ENCODE measurements at places on chromosomes 16 and 17.

DNA sequence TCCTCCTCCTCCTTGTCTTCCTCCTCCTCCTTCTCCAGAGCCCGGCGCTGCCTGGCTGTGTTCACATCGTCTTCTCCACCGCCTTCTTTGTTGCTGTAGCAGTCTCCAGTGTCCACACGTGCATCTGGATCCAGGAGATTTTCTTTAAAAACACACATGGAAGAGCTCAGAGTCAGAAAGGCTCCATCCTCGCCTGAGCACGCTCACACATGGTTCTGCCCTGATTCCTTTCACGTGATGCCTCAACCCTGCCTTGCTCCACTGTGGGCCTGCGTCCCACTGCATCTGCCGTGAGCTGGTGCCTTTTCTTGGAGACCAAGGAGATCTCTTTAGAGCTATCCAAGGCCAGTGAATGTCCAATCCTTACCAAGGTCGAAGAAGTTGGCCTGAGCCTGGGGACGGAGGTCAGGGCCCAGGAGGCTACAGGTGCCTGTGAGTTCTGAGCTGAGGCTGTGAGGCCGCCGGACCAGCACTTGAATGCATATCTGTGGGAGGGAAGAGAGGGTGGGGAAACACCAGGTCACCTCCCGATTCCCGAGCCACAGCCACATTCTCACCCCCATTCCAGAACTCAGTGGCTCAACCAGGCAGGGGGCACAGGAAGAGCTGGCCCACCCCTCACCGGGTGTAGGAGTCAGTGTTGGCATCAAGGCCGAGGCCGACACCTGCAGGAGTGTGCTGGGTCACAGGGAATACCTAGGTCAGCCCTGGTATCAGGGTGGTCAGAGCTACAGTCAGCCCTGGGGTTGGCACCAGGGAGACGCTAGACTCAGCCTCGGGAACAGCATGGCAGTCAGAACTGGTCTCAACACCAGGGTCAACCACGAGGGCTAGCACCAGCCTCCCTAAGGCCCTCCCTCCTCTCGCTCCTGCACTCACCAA, 37.6 kb downstream of the HASPIN start:
- DNase-seq: no peak

DNA sequence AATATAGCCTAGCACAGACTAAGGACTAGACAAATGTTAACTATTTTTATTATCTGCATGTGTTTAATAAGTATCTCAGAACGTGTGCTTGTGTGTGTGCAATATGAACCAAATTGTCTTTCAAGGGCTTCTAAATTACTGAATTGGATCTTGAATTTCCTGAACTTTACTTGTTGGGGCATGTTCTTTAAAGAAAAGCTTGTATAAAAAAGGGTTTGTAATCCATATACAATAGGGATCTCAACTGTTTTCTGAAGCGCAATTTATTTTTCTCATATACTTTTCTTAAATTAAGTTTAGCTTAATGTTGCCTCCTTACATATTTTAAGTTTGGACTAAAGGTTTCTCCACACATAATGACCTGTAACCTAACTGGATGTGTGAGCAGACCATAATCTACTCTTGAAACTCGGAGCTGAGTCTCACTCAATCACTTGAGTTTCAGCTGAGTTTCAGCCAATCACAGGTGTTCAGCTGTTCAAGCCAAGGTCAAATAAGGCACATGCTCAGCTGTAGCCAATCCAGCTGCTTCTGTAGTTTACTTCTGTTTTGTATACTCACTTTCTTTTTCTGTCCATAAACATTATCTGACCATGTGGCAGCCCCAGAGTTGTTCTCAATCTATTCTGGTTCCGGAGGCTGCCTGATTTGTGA, 72.3 kb downstream of the CDK5R1 start:
- no peak for DNase-seq

DNA sequence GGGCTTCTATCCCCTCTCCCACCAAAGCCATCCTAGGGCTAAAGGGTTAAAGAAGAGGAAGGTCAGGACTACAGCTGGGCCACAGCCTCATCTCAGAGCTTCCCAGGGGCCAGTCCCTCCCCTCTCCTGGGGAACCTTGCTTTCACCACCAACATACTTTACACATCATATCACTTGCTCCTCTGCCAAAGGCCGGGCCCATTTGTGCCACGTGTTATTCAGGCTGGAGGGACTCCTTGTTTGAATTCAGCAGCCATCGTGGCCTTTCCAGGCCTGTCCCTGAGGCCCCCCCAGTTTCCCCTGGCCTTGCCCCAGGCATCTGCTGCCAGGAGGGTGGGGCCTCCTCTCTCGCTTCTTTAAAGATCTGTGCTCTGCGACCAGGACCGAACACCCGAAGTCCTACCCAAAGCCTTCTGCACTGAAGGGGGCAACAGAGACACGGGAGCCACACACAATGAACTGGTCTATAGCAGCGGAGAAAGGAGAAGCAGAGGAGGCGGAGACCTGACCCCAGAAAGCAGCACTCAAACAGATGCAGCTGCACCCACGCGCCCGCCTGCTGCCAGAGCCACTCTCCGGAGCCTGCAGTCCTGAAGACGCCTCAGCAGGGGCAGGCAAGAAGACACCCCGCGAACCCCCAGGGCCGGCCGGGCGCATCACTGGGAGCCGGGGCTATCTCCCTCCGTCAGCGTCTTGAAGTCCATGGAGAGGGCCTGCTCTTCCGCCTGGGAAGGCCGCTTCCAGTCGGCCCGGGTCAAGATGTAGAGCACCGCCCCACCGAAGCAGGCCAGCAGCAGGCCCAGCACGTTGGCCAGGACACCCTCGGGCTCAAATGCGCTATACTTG, 12.1 kb downstream of the CYB561 start:
- DNase-seq: no peak

GRCh38 chr16:63447121-63447520, 1410.9 kb upstream of the CDH8 start:
- DNase-seq: no peak

GRCh38 chr17:63035271-63035670, 69.2 kb downstream of the TANC2 start:
- no peak for DNase-seq

DNA sequence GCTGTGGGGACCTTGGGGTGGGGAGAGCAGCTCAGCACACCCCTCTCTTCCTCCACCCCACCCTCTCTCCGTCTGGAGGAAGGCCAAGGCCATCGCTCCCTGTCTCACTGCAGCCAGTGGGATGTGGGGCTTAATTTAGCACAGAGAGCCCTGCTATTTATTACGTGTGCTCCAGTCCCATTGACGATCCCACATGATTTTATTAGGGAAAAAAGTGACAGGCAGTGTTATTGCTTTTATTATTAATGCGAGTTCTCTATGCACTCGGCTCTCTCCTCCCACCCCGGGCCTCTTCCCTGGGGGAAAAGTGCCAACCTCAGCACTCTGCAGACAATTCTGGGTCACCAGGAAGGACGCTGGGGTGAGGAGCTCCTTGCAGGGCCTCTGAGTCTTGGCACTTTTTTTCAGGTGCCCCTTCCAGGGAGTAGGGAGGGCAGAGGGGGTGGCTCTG, 57.3 kb downstream of the MGAT5B start:
- DNase-seq: no peak

DNA sequence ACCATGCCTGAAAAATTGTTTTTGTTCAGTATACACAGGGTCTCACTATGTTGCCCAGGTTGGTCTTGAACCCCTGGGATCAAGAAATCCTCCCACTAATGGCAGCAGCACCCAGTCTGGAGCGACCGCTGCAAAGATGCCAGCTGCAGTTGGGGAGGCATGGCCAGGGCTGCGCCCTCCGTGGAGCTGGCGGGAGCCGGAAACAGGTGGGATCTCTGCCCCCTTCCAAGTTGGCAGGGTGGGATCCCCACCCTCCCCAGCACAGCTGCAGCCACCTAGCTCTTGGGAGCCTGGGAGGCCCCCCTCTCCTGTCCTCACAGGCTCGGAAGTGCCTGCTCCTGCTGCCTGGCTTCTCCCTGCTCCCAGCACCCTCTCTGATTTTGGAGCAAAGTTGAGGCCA, 176.8 kb downstream of the ZNF423 start:
- no peak for DNase-seq

- no peak for DNase-seq
Measured at GRCh38 chr16:84667600-84668309, 19.4 kb downstream of the KLHL36 start.

DNA sequence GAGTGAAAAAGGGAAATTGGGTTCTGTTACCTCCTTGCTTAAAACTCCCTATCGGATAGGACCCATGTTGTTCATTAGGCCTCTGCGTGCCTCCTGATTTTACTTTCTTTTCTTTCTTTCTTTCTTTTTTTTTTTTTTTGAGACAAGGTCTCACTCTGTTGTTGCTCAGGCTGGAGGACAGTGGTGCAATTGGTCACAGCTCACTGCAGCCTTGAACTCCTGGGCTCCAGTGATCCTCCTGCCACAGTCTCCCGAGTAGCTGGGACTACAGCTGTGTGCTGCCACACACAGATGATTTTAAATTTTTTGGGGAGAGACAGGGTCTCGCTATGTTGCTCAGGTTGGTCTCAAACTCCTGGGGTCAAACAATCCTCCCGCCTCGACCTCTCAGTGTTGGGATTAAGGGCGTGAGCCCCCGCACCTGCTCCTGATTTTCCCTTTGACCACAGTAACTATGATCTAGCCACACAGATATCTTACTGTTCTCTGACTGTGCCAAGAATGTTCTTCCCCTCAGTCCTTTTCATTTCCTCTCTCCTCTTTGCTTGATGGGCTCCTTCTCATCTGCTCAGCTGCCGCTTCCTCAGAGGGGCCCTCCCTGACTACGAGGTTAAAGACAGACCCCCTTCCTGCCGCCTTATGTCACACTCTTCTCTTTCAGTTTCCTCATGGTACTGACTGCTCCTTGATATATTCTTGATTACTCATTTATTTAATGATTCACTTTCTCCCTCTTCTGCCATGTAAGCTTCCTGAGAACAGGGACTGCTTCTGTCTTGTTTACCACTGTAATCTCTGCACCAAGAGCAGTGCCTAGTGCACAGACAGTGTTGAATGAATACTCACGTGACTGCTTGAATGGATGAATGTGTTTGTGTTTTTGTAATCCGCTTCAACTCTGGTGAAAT, 44.3 kb downstream of the LCMT1 start:
- DNase-seq: peak; percentile 7

DNA sequence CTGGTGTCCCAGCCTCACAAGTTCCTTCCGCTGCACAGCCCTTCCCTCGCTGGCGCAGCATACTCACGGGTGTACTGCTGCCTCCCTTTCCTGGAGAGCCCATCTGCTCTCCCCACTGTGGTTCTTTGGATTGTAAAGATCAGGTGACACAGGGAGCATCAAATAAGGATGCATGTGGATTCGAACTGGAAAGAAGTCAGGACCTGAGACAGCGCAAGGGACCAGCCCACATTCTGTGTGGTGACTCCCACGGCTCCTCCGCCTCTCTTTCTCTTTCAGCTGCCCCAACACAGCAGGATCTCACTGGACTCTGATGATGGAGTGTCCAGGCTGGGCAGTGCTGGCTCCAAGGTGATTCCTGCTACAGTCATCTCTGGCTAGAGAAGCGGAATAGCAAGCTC, 8.1 kb downstream of the LDAF1 start:
- DNase-seq: no peak

DNA sequence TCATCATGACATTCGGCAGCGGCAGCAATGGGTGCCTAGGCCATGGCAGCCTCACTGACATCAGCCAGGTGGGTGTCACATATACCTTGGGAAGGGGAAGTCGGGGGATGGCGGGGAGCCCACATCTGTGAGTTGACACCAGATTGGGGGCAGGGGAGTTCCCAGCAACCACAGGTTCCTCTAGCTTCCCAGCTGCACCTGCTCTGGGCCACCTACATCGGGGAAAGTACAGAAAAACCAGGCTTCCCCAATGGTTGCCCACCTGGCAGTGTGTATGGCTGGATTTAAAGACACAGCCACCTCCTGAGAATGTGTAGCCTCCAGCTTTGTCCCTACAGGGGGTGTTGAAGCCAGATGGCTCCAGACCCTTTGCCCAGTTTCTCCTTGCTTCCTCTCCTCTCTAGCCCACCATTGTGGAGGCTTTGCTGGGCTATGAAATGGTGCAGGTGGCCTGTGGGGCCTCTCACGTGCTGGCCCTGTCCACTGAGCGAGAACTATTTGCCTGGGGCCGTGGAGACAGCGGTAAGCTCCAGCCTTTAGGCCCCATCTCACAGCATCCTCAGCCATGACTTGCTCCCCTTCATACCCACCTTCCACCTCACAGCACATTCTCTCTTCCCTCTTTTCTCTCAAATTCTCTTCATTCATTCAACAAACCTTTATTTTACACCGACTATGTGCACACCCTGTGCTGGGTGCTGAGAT, 5.0 kb upstream of the TRAF4 start:
- no peak for DNase-seq

GRCh38 chr16:3536851-3537250, 36.0 kb downstream of the CLUAP1 start:
- no peak for DNase-seq

- peak; percentile 38 for DNase-seq
Measured at GRCh38 chr17:19724501-19725420, 8.4 kb upstream of the SLC47A2 start.

DNA sequence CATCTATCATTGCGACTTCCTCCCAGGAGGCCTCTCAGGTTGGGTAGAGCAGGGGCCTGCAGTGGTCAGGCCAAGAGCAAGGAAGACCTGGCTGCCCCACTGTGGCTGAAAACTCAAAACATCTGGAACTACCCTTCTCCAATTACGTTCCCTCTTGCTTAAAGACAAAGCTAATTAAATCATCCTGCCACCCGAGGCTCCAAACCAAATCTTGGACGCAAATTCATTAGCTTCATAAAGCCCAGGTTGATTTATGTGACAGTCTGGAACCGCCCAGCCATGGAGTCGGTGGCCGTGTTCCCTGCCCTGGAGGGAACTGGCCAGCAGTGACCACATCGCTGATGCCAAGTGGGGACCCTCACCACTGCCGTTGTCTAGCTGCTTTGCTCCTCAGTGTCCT, 21.4 kb downstream of the GRIN2C start:
- no peak for DNase-seq

All from stimulated activated CD4-positive, alpha-beta T cell treated with anti-CD3 and anti-CD28 coated beads, TNF-alpha, amount 100 ng/mL, for 48 hours (primary cell).